ENCODE measurements at places on chromosomes 7 and 10.

- no peak for DNase-seq
These were observed 85.9 kb upstream of the INSIG1 start for GRCh38 chr7:155211761-155212160.

DNA sequence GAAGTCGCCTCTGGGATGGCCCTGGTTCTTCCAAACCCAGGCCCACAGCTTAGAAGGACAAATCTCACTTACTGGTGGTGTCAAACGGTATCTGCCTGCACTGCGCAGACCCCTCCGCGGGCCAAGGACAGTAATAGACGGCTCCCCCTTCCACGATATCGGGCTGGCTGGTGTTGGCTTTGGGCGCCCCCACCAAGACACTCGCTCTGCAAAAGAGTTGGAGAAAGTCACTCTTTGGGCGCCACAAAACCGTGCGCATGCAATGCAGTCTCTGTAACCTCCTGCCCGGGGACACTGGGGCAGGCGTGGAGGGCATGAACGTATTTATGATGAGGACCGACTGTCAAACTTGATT lies 1.1 kb downstream of the ITGA8 start:
- no peak for DNase-seq

GRCh38 chr7:129569811-129570215 lies 41.7 kb upstream of the NRF1 start:
- DNase-seq: no peak

DNA sequence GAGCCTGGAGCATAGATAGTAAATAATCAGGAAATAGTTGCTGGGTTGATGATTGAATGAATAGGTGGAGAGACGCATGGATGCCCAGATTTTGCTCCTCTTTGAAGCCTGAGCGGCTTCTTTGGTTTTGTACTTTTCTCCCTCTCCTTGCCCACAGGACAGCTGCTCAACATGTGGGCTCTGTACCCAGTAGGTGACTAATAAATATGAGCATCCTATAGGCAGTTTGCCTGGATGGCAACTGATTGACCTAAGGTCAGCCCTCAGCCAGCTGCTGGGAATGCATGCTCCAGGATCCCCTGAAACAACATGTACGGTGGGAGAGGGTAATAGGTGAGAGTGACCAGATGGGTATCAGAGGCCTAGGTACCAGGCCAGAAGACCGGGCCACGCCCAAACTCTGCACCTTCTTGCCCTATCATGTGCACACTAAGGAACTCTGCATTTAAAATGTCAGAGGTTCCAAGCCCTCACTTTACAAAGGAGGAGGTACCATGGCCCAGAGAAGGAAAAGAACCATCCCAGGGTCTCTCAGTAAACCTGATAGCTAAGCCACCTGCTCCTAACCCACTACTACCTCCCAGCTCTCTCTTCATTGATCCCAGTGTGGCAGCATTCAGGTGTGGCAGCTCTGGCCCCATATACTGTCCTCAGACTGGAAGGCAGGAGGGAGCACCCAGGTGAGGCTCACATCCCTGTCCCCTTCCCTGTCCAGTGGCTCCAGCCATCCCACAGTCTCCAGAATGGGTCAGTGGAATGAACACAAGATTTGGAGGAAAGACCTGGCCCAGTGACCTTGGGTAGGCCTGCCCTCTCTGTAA lies 2.7 kb upstream of the ZCCHC24 start:
- DNase-seq: no peak

- no peak for DNase-seq
These were observed 34.9 kb downstream of the LDB3 start for GRCh38 chr10:86703176-86703575.

- no peak for DNase-seq
These were observed 7.3 kb upstream of the NKX6-2 start for GRCh38 chr10:132793213-132793612.

GRCh38 chr7:90624225-90624911 lies 28.2 kb downstream of the CDK14 start:
- DNase-seq: no peak

- peak; percentile 57 for DNase-seq
These were observed 48.4 kb upstream of the PLXDC2 start for GRCh38 chr10:19767876-19768275.

GRCh38 chr10:125159486-125159931 lies 854 bp downstream of the CTBP2 start:
- no peak for DNase-seq
